Sigmoid colon (tissue), 7 donors: ENCODE measurements at places on chromosomes 16 and 17. TPM values are rescaled to one million over a fixed set of nuclear protein-coding genes. Genes with fewer than 3 reads are reported as not detected.

TLCD2 gene
- 3.6 TPM for total RNA-seq

MT1A gene
- total RNA-seq = 30.3 TPM

ASPA gene
- total RNA-seq = 8.0 TPM

CHST6 gene
- total RNA-seq = 0.49 TPM

ICAM2 gene
- 31.3 TPM for total RNA-seq

CCDC200 gene
- not detected for total RNA-seq

CACNG1 gene
- total RNA-seq = not detected

TNP2 gene
- total RNA-seq = not detected

AXIN1 gene
- total RNA-seq = 22.1 TPM
